GM12865 (cell line): ENCODE measurements at places on chromosomes 7 and 10.

DNA sequence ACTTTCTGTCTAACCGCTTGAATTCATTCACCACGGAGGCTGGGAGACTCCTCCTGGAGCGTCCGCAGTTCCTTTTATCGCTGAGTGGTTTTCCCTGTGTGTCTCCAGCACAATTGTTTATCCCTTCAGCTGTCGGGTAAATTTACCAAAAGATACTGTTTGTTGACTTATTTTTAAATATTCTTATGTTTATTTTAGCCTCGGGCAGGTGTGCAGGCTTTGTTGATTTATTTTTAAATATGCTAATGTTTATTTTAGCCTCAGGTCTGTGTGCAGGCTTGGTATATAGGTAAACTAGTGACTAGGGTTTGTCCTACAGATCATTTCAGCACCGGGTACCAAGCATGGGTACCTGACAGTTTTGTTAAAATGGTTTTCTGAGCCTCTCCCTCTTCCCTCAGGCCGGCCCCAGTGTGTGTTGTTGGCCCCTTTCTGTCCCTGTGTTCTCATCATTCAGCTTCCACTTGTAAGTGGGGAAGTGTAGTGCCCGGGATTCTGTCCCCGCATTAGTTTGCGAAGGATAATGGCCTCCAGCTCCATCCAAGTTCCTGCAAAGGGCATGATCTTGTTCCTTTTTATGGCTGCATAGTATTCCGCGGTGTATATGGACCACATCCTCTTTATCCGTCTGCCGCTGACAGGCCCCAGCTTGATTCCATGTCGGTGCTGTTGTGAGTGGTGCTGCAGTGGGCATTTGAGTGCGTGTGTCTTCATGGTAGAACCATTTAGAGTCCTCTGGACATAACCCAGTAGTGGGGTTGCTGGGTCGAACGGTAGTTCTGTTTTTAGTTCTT, 5.3 kb downstream of the GET4 start:
- no peak for DNase-seq

DNA sequence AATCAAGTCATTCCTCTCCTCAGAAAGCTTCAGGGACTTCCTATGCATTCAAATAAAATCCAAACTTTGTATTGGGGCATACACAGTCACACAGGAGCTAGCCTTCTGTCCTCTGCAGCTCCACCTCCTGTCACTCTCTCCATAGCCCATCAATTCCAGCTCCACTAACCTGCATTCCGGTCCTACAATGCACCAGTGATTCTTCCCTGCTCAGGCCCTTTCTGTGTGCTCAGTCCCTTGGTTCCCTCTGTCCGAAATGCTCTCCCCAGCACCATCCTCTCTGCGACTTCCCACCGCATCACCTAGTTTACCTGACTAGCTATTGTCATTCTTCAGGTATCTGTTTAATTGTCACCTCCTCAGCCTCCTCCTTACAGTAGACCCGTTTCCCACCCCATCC, 26.4 kb upstream of the YAE1 start:
- no peak for DNase-seq

DNA sequence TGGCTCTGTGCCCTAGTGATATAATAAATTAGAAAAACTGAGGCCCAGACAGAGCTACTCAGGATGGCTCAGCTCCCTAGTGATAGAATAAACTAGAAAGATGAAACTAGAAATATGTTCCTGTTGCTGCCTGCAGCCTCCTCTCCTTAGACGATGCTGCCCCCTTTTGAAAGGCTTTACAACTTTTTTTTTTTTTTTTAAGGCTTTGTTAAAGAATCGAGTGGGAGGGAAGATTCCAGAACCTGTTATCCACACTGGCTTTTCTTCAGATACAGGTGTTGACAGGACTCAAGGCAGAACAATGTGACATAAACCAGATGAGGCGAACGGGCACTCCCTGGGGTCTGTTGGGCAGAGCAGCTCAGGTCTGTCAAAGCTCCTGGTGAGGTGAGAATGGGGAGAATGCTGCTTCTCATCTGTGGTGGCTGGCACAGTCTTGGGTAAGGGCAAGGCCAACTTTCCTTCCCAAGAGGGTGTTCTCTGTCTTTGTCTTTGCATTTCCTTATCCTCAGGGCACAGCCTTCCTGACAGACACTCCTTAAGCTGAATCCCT, 175.1 kb downstream of the COBL start:
- no peak for DNase-seq

- DNase-seq: no peak
These were observed 49.8 kb downstream of the PRKCQ start for GRCh38 chr10:6530211-6530840.

DNA sequence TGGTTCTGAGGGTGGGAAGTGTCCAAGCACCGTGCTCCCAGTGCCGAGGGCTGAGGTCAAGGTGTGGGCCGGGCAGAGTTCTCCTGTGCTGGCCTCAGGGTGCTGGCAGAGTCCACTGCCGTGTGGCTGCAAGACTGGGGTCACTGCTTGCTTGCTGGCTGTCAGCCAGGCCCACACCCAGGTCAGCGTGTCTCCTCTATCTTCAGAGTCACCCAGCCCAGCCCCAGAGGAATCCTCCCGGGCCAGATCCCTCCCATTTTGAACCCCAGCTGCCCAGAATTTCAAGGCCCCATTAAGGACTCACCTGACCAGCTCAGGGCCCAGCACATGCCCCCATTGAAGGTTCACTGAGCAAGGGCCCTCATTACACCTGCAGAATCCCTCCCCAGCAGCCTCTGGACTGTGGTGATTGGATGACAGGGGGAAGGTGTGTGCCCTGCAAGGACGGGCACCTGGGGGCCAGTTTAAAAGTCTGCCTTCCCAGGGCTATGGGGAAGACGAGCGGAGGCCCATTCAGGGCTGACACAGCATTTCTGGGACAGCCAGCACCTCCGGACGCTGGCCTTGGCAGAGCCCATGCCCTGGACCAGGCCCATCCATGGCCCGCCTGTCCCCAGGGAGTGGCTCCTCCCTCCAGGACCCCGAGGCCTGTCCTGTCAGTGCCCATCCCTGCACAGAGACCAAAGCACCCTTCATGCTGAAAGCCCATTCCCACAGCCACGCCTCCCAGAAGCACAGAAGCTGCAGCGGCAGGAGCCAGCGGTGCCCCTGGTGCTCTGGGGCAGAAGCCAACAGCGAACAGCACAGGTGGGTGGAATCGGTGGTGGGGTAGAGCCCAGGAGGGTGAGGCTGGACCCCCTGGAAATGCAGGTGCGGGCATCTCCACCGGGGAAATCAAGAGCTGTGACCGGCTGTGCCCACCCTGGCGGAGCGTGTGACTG, 45.1 kb upstream of the PPP2R2D start:
- no peak for DNase-seq

- no peak for DNase-seq
These were observed 312.0 kb downstream of the DPP6 start for GRCh38 chr7:154364170-154364569.

GRCh38 chr7:13908667-13909397, 80.6 kb downstream of the ETV1 start:
- no peak for DNase-seq

DNA sequence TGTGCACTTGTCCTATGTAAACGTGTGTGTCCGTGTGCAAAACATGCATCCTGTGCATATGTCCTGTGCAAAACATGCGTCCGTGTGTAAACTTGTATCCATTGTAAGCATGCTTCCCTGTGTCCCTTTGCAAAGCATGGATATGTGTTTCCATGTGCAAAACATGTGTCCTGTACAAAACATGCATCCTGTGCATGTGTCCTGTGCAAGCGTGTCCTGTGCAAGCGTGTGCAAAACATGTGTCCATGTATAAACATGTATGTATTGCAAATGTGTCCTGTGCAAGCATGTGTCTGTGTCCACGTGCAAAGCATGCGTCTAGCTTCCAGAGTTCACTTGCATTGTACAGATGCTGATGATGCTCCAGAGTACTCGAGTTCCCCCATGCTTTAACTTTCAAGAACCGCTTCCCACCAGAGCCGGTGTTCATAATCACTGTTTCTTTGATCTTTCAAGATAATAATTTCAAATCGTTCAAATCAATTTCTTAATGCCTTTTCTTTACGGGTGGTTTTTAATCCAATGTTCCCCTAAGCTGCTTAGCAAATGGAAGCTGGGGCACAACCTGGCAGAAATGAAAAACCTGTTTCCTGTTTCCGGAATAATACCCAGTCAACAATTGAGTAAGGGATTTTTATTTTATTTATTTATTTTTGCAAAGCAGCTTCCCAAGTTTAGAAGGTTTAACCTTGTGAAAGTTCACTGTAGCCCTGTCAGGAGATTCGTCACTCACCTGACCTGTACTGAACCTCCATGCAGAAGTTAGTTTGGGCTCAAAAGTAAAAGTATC, 641 bp upstream of the ASB13 start:
- no peak for DNase-seq

- no peak for DNase-seq
These were observed 96.1 kb downstream of the EPDR1 start for GRCh38 chr7:38016567-38016966.

DNA sequence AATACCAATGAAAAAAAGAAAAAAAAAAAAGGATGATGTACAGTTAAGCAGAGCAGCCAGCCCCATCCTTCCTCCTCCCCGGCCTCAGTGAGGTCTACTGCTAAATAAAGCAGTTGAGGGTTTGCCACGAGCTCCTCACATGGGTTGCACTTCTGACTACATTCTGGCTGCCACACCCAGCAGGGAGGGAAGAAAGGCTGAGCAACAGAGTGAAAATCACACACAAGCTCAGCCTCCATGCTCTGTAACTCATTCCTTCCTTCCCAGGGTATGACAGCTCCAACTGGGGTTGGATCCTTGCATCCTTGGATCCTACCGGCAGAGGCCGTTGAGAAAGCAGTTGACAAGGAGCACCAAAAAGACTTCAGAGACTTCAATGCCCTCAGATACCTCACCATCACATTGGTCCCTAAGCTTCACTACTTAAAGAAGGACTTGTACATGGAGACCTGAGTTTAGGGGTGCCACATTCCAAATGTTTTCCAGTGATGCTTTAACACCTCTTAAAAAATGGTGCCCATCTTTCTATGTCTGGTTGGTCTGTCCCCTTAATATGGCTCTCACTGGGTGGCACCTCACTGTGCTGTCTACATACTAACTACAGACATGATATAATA, 52.9 kb upstream of the PIK3CG start:
- peak; percentile 7 for DNase-seq

DNA sequence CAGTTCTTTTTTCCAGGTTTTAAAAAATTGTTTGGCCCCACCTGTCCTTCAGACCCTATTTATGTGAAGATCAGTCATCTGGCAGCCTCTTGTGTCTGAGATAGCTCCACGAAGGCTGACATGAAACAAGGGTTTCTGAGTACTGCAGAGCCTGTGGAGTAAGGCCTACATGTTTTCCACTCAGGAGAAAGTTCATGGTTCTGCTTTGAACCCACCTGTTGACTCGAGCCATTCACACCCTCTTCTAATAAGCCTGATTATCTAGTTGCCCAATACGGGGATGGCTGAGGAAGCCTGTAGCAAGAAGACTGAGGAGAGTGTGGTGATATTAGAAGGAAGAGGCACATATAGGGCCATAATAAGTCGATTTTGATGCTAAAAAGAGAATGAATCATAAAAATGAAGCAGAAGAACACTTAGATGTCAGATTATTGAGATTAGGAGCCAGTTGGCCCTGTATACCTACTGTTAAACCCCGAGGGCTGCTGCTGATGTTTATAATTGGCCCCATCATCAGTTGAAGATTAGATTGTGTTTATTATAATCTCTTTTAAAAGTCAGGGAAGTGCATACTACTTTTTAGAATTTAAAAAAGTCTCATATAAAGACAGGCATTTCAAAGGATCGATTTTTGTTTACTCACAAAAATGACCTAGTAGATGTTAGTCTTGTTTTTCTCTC, 109.4 kb downstream of the CDK14 start:
- DNase-seq: no peak

- DNase-seq: peak; percentile 21
These were observed 519 bp upstream of the ZNF655 start for GRCh38 chr7:99557940-99558305.

GRCh38 chr10:27620430-27621397, 116.6 kb downstream of the RAB18 start:
- no peak for DNase-seq

GRCh38 chr7:123026251-123026650, 30.8 kb upstream of the TAS2R16 start:
- DNase-seq: no peak

GRCh38 chr7:148621563-148621962, 31.0 kb downstream of the C7orf33 start:
- no peak for DNase-seq

DNA sequence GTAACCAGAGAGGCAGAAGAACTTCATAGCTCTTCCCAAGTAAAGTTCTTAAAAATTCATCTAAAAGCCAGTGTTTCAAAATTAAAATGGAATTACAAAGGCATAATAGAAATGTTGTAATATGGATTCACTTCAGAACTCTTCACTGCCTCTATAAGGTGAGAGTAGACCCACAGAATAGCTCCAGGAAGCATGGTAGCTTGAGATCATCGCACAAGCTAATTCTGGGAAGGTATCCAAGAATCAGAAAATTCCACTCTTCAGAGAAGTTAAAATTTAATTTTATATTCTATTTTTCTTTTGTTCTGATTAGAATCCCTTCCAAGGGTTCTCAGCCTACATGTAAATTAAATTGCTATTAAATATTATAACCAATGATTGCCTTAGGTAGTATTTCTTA, 1.5 kb upstream of the DHX32 start:
- no peak for DNase-seq

- DNase-seq: no peak
These were observed 66.1 kb downstream of the MCMBP start for GRCh38 chr10:119806334-119807130.

DNA sequence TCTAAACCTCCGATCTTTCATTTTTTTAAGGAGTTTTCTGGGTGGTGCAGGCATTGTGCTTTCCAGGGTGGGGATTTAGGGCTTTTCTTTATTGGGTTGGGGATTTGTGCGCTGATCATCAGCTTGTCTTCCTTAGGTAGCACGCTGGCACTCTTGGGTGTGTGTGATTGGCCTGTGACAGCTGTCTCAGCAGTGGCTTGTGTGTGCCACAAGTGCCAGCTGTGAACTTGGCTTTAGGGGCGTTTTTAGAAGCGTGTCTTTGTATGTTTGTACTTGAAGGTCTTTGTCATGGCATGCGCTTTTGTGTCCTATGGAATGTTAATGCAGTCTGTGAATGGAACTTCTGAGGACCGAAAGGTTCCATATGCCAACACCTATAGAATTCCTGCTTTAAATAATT, 788 bp downstream of the AKAP9 start:
- peak; percentile 71 for DNase-seq

DNA sequence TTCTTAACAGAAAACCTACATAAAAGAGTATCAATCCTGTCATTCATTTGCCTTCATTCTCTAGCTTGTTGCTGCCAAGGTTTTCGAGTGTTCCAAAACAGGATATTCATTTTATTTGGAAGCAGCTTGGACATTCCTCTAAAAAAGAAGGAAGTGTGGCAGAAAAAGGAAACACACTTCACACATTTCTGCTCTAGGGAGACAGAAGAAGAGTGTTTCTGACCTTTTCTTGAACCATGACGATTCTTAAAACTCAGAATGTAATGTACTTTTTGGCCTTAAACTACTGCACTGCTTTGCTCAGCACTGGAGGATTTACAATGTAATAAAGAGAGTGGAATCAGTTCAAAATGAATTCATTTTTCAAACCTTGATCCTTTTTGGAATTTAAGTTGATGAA, 81.3 kb downstream of the SEMA3A start:
- DNase-seq: no peak

GRCh38 chr7:74069086-74069541, 14.5 kb upstream of the LIMK1 start:
- DNase-seq: no peak

- DNase-seq: no peak
These were observed 156.9 kb downstream of the PLCE1 start for GRCh38 chr10:94150541-94151184.

GRCh38 chr10:130900441-130901160, 410.9 kb downstream of the TCERG1L start:
- DNase-seq: no peak
